ENCODE measurements at places on chromosomes 2 and 18.

DNA sequence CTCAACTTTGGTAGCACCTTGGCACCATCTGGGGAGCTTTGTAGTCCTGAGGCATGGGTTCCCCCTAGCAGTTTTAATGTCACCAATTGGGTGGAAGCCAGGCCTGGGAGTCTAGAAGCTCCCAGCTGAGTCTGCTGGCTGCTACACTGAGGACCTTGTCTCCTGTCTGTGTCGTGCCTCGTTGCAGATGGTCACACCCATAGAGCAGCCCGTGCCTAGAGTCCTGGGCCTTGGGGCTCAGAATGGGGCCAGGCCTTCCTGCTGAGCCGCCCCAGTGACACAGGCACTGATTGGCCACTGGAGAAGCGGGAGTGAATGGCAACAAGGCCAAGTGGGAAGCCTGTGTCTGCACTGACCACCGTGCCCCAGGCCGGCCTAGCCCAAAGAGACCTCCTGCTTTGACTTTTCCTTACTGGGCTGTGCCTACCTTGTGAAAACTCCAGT lies 113.2 kb downstream of the SH3RF3 start:
- no peak for DNase-seq

GRCh38 chr2:227816507-227817294 lies 3.1 kb downstream of the CCL20 start:
- DNase-seq: no peak

- DNase-seq: no peak
Observed at GRCh38 chr2:19068206-19068605, 290.2 kb downstream of the OSR1 start.

DNA sequence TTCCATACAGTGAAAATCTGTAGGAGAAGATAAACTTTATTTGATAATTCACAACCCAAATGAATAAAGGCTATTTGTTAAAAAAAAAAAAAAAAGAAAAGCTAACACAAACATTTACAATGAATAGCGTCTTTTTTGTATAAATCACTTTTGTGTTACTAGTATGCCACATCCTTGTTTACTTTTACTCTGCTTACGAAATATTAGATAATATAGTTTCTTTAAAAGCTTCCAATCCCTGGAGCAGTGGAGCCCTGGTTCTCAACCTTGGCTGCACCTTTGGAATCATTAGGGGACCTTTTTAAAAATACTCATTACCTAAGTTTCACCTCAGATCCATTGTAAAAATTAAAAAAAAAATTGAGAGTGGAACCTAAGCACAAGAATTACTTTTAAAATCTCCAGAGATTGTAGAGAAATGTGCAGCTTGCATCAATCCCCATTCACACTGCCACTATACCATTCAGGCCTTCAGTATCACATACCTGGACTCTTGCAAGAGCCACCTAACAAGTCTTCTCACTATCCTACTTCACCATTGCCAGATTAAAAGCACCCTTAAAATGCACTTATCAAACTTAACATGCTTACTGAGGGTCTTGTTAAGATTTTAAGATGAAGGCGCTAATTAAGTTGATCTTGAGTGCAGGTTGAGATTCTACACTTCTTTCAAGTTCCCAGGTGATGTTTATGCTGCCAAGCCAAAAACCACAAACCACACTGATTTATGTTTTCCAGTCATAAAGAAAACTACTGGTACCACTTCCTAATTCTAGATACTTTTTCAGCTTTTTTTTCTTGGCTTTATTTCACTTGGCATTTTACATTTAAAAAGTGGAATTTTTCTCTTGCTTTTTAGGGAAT lies 59.7 kb upstream of the ZC3H15 start:
- DNase-seq: no peak

DNA sequence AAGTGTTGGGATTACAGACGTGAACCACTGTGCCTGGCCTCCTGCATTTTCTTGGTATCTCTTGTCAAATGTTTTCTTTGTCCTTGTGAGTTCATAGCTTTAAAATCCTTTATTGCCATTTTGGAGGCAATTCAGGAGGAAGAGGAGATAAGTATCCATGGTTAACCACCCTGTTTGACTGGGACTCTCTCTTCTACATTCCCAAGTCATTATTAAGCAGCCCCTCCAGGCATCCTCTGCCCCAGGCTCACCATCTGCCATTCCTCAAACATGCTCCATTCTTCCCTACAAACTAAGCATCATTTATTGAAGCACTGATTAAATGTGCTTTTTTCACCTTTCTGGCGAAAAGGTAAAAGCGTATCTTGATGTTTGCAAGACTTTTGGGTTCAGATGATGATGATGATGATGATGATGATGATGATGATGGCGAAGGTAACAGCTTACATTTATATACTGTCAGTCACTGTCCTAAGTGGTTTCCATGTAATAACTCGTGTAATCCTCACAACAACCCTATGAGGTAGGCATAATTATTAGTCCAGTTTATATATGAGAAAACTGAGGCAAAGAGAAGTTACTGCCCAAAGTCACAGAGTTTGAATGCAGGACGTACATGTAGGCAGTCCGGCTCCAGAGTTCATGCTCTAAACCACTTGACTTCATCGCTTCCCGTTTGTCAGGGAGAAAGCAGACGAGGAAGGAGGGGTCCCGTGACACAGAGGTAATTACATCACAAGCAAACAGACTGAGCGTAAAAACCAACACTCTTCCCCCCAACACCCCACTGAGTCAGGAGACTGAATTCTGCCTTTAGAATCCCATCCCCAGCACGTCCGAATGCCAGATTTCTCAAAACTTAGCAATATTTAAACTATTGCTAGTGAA lies 69.7 kb upstream of the ACKR3 start:
- no peak for DNase-seq

DNA sequence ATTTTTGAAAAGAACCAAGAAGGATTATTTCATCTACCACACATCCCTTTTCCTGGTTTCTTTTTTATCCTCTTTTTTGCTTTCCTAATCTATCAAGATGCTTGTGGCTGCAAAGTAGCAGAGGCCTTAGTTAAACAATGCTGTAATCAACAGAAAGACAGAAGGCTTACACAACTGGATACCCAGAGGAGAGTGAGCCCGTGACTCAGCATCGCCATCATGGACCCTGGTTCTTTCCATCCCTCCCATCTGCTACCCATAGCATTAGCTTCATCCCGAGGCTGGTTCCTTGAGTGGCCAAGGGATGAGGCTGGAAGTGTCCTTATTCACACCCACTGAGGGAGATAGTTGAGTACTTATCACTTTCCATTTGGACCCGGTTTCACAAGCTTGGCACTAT lies 7.5 kb upstream of the HAAO start:
- DNase-seq: no peak

DNA sequence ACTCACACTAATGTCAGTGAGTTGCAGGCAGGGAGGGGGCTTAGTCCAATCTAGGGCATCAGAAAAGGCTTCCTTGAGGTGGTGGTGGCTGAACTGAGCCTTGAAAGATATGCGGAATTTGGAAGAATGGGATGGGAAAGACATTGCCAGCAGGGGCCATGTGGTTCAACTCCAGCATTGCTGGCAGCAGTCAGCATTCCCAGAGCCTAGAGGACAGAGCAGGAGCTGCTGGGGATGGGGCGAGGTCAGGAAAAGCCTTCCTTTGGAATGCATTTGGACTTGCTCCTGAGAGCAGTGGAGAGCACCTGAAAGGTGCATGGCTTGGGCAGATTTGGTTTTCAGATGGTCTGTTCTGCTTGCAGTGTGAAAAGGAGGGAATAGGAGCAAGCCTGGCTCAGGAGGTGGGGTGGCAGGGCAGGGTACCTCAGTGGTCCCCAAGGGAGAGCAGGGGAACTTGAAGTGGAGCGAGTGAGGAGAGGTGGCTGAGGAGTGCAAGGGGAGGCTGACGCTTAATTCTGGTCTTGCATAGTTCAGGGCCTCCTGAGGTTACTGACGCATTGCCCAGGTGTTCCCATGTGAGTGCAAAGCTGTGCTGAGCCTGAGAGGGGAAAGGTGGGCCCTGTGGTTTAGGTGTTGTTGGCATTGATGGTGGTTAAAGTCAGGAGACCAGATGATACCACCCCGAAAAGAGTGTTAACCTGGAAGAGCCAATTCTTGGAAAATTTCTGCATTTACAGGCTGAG lies 112.1 kb upstream of the MGAT5 start:
- DNase-seq: no peak

DNA sequence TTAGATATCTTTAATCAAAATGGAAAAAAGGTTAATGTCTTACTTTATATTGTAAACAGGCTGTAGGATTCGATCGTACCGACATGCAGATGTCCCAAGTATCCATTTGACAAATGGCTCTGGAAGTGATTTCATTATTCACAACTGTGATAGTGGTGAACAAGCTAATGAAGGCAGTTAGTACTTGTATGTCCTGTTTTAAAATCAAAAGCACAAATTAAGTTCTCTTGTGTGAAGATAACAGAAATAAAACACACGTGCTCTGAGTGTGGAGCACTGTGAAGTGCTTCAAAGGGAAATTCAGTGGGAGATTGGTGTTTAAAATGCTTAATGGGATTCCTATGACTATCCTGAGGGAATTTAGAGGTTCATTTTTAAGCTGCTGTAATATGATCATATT lies 8.6 kb upstream of the LRP1B start:
- DNase-seq: no peak

Data from SW 1271 (cell line).